ENCODE measurements at places on chromosomes 2 and 18. TPM values are rescaled to one million over a fixed set of nuclear protein-coding genes. Genes with fewer than 3 reads are reported as not detected.

ERBB4 gene
- 0.95 TPM for total RNA-seq

CSRNP3 gene
- 2.1 TPM for total RNA-seq

CGREF1 gene
- 3.1 TPM for total RNA-seq

ANKRD62 gene
- 0.16 TPM for total RNA-seq

KCNIP3 gene
- 14.6 TPM for total RNA-seq

DNA sequence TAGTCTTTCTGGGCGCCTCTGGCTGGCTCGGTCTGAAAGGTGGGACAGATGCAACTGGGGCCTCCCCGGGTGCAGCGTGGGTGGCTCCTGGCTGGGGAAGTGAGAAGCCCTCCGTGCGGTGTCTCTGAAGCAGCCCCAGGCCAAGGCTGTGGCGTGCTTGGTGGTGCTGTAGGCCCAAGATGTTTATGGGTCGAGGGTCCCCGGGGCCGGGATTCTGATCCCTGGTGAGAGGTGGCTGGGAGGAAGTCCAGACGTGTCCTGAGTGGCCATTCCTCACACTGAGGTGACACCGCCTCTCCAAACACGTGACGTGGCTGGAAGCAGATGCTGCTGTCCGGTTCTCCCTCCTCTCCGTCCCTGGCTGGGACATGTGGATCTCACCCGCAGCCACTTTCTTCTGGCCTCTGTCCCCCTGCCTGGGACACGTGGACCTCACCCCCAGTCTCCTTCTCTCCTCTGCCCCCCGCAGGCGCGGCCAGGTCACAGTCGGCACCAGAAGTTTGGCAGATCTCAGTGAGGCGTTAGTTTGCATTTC is 12.6 kb downstream of the RTP5 start:
- no peak for DNase-seq
- peak overlapping the region; percentile 79 for H3K27ac ChIP-seq
- H3K36me3 ChIP-seq = no peaks in the 10 kb centered on the region
- H3K27me3 ChIP-seq = no peaks in the 10 kb centered on the region
- H3K4me3 ChIP-seq = peak overlapping the region; percentile 58
- H3K4me1 ChIP-seq = peaks cover 28% of the 10 kb centered on the region

GRCh38 chr2:69138793-69139459 is 125.9 kb downstream of the ANTXR1 start:
- no peak overlapping the region for H3K4me3 ChIP-seq
- no peak for DNase-seq
- H3K27me3 ChIP-seq = no peaks in the 10 kb centered on the region
- no peaks in the 10 kb centered on the region for H3K36me3 ChIP-seq

DNA sequence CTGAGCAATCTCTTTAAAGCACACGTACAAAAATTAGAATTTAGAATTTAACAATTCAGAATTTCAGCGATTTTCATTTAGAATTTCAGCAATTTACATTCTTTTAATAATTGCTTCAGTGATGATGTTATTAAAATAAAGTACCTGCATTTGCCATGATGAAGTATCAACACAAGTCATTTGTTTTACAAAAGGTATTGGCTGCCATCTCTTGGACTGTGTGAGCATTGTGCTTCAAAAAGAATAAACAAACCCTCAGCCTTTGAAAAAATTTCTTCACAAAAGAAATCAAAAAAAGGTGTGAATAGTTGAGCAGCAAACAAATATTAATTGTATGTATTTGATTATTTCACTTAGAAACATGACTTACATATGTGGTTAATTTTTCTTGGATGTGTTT is 27.1 kb upstream of the ZC3H15 start:
- H3K27me3 ChIP-seq = no peaks in the 10 kb centered on the region
- H3K4me3 ChIP-seq = no peak overlapping the region
- H3K4me1 ChIP-seq = peaks cover 3% of the 10 kb centered on the region
- no peak for DNase-seq

GRCh38 chr2:39728941-39729351 is 50.1 kb downstream of the THUMPD2 start:
- DNase-seq = no peak
- H3K27ac ChIP-seq = no peak overlapping the region
- H3K4me1 ChIP-seq = peaks cover 2% of the 10 kb centered on the region

DNA sequence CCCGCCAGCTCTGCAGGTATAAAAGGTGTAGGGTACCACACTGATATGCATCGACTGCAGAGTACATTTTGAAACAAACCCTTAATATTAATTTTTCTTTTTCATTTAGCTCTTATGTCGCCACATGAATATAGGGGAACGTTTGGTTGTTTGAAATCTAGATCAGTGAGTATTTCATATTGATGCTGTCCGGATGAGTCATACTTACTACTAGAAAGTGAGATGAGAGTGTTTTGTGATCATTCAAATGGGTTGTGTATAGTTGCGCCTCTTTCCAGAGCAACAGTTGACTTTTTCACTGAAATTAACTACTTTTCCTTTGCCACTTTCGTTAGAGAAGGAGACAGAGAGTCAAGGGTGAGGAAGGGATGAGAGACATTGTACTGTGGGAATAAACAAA is 24.6 kb downstream of the NPAS2 start:
- H3K4me3 ChIP-seq = no peak overlapping the region
- peaks cover 7% of the 10 kb centered on the region for H3K4me1 ChIP-seq
- H3K27ac ChIP-seq = no peak overlapping the region
- H3K36me3 ChIP-seq = no peaks in the 10 kb centered on the region
- no peak for DNase-seq
